ENCODE measurements at places on chromosomes 2 and 18.
A peak's percentile ranks its signal among the peaks of the same experiment; 100 is the strongest.

DNA sequence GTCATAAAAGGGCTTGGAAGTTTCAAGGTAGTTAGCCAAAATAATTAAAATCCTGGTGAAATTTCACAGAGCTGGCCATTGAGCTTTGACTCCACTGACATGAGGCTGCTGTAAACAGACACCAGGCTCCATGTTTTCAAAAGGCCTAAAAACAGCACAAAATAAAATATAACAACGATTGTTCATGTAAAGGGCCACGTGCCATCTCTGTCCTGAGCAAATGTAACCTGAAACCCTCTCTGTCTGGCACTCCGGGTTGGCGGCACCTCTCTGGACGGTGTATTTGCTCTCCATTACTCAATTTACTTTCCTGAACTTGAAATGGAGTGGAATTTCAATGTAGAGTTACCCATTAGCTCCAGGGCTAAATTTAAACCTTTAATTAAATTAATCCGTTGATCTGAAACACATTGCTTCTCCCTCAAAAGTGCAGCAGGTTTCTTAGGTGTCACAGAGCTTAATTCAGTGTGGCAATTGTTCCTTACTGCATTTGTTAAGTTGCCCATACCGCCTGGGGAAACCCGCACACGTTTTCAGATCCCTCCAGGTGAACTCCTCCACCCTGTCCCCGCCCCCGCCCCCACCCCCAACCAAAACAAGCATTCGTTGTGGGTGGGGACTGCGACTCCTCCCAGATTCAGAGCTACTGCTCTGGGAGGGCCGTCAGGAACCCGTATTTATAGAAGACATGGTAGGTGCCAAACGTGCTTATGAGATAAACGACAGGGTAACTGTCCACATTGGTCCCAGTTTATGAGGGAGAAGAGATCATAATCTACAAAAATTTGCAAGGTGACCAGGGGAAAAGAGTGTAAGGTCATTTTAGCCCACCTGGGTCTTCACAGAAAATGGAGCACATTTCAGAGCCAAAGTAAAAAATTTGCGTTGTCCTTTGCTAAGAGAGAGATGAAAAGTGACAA is 1.2 kb upstream of the CABLES1 start:
- DNase-seq, result no peak

DNA sequence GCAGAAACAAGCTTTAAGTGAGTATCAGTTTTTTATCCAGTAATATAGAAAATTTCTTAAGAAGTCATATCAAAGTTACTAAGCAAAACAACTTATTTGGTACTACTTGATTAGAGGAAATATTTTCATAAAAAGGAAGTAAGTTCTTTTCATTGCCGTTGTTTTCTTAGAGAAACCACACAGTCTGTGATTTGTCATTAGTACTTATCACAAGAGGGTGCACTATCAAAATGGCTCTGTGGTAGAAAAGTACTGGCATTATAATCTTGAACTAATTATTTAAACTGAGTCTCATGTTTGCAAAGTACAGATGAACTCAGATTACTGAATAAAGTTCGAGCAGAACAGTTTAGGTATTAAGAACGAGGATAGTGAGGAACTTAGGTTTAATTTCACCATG is 93.4 kb downstream of the IKZF2 start:
- peak; percentile 16 for DNase-seq

GRCh38 chr2:27264753-27265535 is 2.1 kb upstream of the SLC30A3 start:
- DNase-seq, result peak; percentile 62

- DNase-seq, result no peak
These were observed 7.9 kb upstream of the SDC1 start for GRCh38 chr2:20232837-20233207.

Data from OCI-M1 (cell line).